ENCODE measurements at places on chromosomes 1 and 21.

DNA sequence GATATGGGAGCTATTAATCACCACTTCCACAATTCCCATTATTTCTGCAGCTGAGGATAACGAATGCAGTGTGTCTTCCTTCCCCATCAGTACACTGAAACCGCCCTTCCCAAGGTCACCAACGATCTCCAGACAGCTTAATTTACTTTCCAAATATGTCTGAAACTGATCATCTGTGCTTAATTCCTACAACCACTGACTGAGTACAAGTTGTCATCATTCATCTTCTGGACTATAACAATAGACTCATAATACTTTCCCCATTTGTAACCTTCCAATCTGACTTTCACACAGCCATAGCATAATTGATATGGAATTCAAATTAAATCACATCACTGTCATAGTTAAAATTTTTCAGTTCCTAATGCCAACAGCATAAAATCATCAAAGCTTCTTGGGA, 17.4 kb downstream of the DNM3 start:
- no peak for DNase-seq

- no peak for DNase-seq
Observed at GRCh38 chr1:6259491-6260362, 1.2 kb downstream of the GPR153 start.

DNA sequence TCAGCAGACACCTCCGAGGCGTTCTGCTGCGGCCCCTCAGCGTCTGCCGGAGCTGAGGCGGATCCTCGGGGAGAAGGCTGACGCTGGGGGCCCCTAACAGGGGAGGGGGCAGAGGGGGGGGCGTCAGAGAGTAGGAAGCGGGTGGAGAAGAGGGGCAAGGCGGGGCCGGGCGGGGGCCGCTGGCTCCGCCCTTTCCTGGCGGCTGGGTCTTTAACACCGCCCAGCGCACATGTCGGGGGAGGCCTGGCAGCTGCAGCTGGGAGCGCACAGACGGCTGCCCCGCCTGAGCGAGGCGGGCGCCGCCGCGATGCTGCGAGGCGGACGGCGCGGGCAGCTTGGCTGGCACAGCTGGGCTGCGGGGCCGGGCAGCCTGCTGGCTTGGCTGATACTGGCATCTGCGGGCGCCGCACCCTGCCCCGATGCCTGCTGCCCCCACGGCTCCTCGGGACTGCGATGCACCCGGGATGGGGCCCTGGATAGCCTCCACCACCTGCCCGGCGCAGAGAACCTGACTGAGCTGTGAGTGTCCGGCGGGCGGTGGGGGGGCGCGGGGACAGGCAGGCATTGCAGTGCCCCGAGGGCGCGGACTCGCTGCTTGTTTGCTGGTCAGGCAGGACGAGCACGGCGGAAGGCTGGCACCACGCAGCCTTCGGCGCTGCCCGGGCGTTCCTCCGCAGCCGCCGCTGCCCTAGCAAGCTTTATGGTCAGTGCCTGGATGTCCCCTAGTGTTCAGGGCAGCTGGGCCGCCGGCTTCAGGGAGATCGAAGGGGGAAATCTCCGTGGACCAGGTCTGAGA, at the start of gene NTRK1:
Gene NTRK1, plus strand, starts transcription at position 238 of the 796 bp plus-strand sequence. Its CDS starts 70 bp downstream, at position 308.
- DNase-seq, result no peak

DNA sequence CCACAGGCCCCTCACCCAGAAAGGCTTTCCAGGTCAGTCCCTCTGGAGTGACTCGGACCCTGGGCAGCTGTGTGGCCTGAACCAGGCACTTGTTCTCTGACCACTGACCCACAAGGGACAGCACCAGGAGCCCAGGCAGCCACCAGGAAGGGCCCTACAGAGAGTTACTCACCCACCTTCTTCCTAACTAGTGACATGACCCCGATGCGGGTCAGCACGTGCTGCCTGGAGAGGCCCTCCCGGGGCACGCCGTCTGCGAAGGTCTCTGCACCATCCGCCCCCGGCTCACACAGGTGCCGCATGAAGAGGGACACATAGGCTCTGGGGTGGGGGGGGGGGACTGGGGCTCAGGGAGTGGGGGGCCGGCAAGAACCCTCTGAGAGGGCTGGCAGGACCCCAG, 55.8 kb downstream of the CHD5 start:
- DNase-seq, result no peak

- DNase-seq, result no peak
Observed at GRCh38 chr1:4986306-4986705, 331.9 kb downstream of the AJAP1 start.

DNA sequence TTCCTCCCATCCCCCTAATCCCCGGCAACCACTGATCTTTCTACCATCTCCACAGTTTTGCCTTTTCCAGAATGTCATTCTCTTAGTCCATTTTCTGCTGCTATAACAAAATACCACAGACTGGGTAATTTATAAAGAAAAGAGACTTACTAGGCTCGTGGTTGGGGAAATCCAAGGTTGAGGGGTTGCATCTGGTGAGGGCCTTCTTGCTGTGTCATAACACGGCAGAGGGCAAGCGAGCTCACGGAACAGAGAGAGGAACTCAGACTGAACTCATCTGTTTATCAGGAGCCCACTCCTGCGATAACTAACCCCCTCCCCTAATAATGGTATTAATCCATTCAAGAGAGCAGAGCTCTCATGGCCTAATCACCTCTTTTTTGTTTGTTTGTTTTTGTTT, 52.0 kb downstream of the RUNX3 start:
- no peak for DNase-seq

GRCh38 chr1:97797403-97798183, 123.2 kb downstream of the DPYD start:
- no peak for DNase-seq

GRCh38 chr1:32333251-32333963, 2.6 kb downstream of the MARCKSL1 start:
- DNase-seq, result no peak

Measured in LNCaP clone FGC (cell line).